ENCODE measurements at places on chromosomes 3 and 15.

DNA sequence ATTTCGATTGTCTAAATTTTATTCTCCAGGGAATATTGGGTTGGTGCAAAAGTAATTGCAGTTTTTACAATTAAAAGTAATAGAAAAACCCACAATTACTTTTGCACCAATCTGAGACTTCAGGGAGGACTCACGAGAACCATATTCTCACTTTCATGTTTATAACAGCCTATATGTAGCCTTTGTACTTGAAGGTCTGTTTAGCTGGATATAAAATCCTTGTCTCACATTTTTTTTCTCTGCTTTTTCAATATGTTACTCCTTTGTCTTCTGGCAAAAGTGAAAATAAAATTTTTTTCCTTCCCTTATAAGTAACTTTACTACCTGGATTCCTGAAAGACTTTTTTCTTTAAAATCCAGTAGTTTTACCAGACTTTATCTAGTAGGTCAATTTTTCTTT is 9.2 kb downstream of the SIDT1 start:
- no peak for DNase-seq

DNA sequence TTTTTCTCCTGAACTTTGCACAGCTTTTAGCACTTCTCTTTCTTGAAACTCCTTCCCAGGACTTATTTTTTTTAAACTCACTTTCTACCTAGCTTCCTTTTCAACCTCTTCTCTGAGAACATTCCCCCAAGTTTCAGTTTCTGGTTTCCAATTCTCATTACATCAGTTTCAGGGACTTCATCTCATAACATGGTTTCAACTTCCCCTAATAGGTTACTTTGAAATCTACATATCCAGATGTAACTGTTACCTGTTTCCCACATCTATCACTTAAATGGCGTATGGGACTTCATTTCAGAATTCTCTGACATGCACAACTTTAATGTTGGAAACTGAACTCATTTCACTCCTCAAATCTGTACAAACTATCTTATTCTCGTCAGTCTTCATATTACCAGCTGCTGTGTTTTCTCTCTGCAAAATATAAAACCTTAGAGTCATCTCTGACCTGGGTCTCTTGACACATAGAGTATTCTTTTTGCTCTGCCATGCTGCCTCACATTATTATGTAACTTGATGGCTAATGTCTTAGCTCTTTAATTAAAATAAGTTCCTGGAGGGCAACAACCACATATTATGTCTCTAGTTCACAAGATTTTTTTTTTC is 58.4 kb downstream of the NME9 start:
- no peak for DNase-seq

- no peak for DNase-seq
Measured at GRCh38 chr3:73101881-73102280, 40.4 kb downstream of the EBLN2 start.

- DNase-seq = no peak
Measured at GRCh38 chr3:196232154-196232881, 16.0 kb downstream of the SLC51A start.

- DNase-seq = peak; percentile 9
Measured at GRCh38 chr3:81643721-81644120, 117.7 kb downstream of the GBE1 start.

- no peak for DNase-seq
Measured at GRCh38 chr3:63624941-63625560, 27.4 kb upstream of the SNTN start.

Data from NCI-H526 (cell line).